Stimulated activated CD8-positive, alpha-beta memory T cell treated with anti-CD3 and anti-CD28 coated beads, Interleukin-12 subunit alpha, Interleukin-12 subunit beta, amount 100 ng/mL, for 4 hours (primary cell): ENCODE measurements at places on chromosomes 5 and 9.

GRCh38 chr5:110018509-110018908, 328.8 kb downstream of the MAN2A1 start:
- DNase-seq = no peak

DNA sequence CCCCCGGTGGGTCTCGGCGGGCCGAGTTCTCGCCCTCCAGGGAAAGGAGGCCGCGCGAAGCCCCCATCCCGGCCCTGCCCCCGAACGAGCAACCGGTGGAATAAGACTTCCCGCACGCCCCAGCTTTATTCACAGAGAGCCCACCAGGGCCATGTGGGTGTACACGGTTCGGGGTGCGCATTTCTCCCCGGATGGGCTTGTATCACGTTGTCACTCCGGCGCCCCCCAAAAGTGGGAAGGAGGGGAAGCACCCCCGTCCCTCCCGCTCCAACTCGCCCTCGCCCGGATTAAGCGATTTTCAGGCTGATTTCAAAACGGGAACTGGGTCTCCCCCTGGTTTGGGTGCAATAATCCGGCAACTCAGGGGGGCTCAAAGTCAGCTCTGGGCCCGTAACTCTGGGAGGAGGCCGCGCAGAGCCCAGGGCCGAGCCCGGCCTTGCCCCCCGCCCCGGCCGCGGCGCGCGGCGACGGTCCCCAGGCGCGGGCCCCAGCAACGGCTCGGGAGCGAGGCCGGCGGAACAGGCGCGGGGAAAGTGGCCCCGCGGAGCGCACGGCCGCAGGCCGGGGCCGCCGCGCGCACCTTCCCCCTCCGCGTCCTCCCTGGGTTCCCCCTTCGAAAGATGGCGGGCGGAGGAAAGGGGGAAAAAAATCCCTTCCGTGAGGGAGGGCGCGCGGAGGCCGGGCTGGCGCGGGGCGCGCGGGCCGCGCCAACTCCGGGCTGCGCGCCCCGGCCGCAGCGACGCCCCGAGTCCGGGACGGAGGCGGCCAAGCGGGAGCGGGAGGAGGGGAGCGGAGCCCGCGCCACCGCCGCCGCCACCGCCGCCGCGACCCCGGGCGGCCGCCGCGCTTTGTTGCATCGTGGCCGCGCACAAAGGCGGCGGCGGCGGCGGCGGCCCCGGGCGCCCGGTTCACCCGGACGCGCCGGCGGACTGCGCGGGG, 644 bp downstream of the BRD3 start:
- peak; percentile 28 for DNase-seq

- DNase-seq = no peak
These were observed 47.5 kb downstream of the SLC22A5 start for GRCh38 chr5:132417010-132417439.

- no peak for DNase-seq
These were observed 364.3 kb upstream of the ADAMTSL1 start for GRCh38 chr9:18109675-18110074.

DNA sequence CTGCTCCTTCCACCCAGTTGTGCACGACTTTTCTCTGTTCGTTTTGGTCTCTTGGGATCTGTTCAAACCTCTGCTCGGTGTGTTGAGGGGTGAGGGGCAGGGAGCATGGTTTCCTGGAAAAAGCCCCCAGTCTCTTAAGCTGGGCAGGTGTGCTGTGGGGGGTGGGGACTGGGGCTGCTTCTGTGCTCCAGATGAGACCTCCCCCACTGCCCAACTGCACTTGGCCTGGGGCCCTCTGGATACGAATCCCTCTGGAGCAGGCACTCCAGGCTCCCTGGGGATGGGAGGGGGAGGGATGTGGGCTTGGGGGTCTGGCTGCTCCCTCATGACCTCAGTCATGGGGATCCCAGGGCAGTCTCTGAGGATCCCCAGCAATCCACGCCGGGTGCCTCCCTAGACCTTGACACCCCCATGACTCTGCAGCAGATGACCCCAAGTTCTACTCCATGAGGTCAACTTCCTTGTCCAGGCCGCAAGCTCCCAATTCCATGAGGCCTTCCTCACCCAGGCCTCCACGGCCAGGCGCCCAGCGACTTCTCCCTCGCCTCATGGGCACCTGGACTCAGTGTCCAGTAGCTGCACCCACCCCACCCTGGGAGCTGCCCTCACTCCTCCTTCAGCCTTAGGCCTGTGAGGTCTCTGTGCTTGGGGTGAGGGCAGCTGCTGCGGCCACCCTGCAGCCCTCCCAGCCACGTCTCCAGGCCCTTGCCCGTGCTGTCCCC, 5.9 kb upstream of the AHRR start:
- no peak for DNase-seq

- DNase-seq = no peak
These were observed 109.1 kb downstream of the TMEM161B start for GRCh38 chr5:88159591-88159990.
